ENCODE measurements at places on chromosomes 2 and 18.

DNA sequence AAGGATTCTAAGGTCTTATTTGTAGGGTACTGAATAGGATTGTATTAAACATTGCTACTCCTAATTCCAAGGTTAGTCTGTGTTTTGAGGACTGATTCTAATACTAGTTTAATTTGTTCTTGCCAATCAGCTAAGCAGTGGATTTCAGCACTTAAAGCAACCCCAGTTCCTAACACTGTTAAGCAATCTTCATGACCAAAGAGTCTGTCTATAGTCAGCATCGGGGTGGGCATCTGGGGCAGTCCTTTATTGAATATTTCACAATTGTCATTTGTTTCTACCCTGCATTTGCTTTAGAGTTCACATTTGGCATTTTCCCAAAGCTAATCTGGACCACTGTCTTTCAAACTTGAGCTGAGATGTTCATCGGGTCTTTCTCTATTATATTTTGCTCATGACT, 248.0 kb upstream of the TANK start:
- DNase-seq = no peak

DNA sequence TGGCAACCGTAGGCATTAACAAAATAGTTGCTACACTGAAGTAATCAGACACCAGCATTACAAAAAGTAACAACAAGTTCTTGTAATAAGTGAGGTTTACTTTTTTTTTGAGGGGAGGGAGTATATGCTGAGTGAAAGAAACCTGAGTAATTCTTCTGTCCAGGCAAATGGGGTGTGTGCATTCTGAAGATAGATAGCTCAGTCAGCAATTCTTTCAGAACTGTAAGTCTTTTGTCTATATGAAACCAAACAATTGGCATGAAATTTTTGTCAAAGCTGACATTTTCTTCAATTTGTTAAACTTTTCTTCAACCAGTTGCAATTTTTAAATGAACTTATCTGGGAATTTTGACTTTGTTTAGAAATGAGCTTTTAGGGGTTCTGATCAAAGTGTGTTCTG, 208.1 kb upstream of the THSD7B start:
- DNase-seq = no peak

DNA sequence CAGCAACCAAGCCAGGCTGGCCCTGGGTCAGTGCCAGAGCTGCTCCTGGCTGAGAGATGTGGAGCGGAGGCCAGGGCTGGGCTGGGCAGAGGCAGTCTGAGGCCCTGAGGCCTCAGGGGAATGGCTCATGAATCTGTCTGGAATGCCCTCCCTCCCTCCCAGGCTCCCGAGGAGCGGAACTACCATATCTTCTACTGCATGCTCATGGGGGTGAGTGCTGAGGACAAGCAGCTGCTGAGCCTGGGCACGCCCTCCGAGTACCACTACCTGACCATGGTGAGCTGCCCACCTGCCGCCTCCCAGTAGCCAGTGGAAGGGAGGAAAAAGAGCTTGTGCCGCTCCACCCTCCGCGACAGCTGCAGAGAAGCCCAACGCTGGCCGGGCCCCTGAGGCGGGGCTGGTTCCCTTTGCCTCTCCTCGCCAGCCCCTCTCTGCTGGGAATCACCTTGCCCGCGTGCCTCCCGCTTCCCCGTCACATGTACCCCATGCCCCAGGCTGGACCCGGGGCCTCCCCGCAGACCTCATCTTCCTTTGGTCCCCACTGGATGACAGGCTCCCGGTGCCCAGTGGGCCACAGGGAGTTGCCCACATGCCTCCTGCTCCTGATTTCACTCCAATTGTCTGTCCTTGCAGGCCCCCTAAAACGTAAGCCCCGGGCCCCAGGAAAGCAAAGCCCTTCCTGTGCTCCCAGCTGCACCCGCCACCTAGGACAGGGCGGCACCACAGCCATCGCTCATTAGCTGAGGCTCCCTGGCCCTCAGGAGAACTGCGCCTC, 41.1 kb downstream of the MYO7B start:
- DNase-seq = no peak

GRCh38 chr2:219508971-219509779, 5.1 kb upstream of the ASIC4 start:
- no peak for DNase-seq

DNA sequence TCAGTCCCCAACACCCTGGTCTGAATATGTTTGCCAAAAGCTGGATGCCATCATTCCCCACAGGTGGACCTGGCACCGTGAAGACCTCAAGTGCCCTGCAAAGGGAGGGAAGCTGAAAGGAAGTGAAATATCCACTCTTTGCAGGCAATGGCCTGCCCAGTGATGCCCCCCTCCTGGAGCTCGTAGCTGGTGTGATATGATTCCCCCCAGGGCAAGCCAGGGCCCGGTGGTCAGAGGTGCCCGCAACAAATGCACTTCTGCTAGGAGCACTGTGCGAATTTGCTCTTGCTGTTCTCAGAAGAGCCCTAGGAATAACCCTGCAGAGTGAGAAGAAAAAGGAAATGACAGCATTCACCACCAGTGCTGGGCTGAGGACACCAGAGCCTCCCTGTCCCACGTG, 247.4 kb downstream of the KLHL29 start:
- DNase-seq = no peak
